ENCODE measurements at places on chromosomes 13 and 19.
A peak's percentile ranks its signal among the peaks of the same experiment; 100 is the strongest.

- no peak for DNase-seq
Measured at GRCh38 chr13:109400209-109400608, 386.2 kb downstream of the IRS2 start.

GRCh38 chr13:45921162-45921736, 69.7 kb upstream of the SIAH3 start:
- DNase-seq, result no peak

GRCh38 chr19:15337202-15337601, 4.9 kb upstream of the BRD4 start:
- no peak for DNase-seq

DNA sequence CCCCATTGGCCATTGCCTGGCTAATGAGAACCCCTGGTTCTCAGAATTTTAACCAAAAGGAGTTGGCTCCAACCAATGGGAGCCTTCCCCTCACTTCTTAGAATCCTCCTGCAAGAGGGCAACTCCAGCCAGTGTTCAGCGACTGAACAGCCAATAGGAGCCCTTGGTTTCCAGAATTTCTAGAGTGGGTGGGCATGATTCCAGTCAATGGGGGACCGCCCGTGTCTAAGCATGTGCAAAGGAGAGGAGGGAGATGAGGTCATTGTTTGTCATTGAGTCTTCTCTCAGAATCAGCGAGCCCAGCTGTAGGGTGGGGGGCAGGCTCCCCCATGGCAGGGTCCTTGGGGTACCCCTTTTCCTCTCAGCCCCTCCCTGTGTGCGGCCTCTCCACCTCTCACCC, 9.5 kb upstream of the SWSAP1 start:
- no peak for DNase-seq

- no peak for DNase-seq
Measured at GRCh38 chr13:99805361-99805760, 166.2 kb downstream of the ZIC5 start.

DNA sequence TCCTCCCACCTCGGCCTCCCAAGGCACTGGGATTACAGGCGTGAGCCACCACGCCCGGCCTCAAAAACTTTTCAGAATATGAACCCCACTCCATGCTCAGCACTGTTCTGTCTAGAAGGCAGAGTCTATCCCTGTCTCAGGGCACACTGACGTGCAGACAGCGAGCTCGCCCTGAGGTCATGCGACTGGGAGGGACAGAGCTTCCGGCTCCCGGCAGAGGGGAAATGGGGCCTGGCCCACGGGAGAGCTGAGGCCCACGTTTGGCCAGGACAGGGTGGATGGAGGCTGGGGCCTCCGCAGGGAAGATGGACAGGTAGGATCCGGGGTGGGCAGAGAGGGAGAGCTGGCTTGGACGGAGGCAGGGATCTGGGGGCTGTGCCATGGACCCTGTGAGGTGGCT, 2.8 kb upstream of the AZU1 start:
- no peak for DNase-seq

DNA sequence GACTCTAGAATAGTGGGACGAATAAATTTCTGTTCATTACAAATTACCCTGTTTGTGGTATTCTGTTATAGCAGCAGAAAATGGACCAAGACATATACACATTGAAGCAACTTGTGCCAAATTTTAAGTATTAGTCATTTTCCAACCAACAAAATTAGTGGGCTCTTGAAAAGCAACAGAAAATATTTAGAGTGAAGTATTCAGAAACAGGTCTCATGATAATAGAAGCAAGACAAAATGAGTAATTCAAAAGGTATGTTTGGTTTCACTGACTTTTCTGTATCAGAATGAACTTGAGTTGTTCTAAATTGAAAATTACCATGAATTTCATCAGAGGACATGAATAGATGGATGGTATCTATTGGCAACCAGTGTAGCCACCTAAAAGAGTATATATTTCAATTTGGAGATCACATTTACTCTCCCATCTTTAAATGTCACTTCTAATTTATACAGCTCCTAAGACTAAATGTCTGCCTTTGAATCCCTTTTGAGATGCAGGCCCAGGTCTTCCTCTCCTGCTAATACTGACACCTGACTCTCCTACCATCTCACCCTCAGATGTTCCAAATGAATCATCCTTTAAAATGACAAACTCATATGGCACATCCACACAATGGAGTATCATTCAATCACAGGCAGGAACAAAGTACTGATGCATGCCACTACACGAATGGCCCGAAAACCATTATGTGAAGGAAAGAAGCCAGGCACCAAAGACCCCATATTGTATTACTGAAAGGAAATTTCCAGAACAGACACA, 40.7 kb upstream of the DOCK9 start:
- DNase-seq, result no peak

- peak; percentile 14 for DNase-seq
Measured at GRCh38 chr19:49210108-49210900, 52.7 kb downstream of the TRPM4 start.

GRCh38 chr19:40314656-40315055, 29.5 kb upstream of the AKT2 start:
- no peak for DNase-seq

GRCh38 chr19:23943411-23943810, 28.7 kb downstream of the ZNF726 start:
- DNase-seq, result no peak

- DNase-seq, result no peak
Measured at GRCh38 chr13:91948736-91949135, 550.3 kb downstream of the GPC5 start.

GRCh38 chr13:75691183-75691582, 55.1 kb downstream of the LMO7 start:
- DNase-seq, result no peak

DNA sequence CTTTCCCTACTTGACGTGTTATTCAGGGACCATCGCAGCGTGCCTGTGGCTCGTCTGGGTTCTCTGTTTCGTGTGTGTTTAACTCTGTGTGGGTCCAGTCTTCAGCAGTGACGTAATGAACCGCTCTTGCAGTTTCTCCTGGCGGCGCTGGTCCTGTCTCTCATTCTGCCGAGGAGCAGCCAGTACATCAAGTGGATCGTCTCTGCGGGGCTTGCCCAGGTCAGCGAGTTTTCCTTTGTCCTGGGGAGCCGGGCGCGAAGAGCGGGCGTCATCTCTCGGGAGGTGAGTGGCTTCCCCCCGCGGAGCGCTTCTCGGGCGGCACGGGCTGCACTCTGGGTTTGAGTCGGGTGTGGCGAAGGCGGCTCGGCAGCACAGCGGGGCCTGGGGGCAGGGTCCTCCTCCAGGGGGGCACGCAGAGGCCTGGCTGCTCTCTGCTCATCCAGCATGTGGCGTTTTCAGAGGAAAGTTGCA, 36.3 kb upstream of the TFDP1 start:
- no peak for DNase-seq

DNA sequence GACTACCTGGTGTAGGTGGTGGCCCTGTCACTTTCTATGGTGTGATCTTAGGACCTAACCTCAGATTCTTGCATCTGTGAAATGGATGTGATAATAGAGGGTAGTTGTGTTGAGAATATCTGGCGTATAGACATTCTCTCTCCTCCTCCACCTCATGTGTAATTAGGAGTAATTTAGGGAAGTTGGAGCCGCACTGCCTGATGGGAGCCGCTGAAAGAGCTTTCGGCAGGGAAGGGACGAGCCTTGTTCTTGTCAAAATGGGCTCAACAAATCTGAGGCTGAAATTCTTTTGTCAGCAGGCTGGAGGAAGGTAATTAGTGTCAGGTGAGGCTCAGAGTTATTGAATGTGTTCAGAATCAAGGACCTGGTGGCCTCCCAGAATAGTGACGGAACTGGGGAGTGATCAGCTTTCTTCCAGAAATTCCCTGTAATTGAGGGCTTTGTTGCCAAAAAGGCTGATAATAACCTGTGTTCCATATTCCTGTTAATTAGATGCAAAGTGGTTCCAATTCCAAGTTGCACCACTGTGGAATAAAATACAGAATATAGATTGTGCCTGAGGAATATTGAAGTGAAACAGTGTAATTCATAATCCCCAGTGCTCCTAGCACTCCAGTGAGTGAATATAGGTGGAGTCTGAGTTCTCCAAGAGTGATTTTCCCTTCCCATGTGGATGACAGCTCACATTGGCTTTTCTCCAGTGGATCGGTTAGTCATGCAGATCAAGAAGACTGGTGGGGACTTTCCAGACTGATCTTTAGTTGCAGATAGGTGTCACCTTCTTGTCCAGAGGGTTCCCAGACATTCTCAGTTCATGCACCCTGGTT, 47.5 kb downstream of the SPATA13 start:
- no peak for DNase-seq

- DNase-seq, result no peak
Measured at GRCh38 chr19:30930941-30931706, 418.1 kb downstream of the TSHZ3 start.

DNA sequence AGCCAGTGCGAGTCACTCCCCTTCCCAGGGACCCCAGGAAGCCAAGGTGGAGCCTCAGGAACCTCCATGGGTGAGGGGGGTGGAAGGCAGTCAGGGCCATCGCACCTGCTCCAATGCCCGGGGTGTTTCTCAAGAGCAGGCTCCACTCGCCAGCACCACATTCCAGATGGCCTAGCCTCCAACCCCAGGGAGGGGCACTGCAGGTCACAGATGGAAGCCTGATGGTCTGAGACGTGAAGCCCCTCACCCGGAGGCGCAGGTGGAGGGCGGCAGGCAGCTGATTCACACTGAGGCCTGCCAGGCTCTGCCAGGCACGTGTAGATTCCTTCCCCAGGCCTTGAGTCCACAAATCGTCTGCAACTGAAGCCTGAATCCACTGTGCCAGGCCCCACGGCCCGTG, 23.0 kb upstream of the ISYNA1 start:
- no peak for DNase-seq

DNA sequence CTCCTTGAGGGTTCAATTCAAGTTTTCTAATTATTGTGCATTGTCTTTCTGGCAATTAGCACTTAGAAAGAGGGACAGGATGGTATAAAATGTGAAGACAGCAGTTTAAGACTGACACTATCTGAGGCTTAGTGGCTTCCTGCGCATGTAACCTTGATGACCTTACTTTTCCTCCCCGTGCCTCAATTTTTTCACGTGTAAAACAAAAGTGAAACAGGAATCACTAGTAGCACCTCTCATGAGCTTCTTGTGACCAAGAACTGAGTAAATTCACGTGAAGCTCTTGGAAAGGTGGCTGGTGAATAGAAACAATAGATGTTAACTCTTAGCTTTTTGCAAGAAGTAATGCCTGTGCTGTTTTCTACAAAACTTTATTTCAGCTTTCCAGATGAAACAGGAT, 233.9 kb downstream of the LMO7 start:
- no peak for DNase-seq

- DNase-seq, result no peak
Measured at GRCh38 chr13:104270731-104271130, 1204.5 kb upstream of the SLC10A2 start.

GRCh38 chr13:95403349-95404140, 102.3 kb upstream of the ABCC4 start:
- no peak for DNase-seq

DNA sequence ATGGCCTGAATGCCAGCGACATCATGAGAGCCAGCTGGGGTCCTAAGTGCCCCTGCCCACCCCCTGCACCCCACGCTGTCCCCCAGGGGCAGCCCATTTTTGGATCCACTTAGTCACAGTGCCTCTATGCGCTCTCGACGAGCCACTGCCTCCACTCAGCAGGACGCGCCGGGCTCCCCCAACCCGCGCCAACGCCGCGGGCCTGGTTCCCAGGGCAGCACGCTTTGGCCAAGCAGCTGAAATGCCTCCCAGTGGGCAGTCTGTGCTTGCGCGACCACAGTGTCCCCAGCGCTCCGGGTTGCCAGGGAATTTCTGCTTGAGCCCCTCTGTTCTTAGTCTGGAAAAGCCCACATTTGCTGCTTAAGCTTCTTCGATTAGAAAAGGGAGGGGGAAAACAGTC, 39.4 kb downstream of the TMED1 start:
- DNase-seq, result no peak

DNA sequence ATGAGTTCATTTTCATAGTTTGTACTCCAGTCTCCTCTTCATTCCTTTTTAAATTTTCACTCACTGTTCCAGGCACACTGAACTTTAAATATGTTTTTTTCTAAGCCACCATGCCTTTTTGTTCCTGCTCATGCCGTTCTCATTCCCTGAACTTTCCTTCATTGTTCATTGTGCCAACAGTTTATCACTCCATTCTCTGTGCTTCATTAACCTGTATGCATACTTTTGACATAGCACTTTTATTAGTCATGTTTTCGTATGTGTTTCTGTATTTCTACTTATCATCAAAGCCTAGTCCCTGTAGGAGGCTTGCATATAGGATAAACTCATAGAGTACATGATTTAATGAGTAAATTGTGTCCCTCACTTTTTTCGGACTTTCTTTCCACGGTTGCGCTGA, 65.3 kb downstream of the PCDH20 start:
- DNase-seq, result no peak

DNA sequence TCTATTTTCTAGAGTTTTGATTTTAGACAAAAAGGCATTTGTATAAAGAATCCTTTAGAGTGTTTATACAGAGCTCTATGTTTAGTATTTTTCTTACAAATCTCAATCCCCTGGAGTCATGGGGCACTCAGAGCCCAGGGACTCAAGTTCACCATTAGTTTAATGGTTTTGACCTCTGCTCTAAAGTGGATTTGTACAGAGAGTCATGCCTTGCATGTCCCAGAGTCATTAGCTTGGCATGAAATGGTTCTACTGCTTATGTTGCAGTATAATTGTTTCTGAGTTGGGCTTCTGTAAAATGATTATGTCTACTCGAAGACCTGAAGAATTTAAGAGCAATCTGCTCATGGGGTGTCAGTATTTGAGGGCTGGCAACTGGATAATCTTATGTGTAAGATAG, 406.2 kb downstream of the DLEU7 start:
- no peak for DNase-seq

- DNase-seq, result no peak
Measured at GRCh38 chr13:69487576-69487975, 620.0 kb upstream of the ATXN8OS start.

DNA sequence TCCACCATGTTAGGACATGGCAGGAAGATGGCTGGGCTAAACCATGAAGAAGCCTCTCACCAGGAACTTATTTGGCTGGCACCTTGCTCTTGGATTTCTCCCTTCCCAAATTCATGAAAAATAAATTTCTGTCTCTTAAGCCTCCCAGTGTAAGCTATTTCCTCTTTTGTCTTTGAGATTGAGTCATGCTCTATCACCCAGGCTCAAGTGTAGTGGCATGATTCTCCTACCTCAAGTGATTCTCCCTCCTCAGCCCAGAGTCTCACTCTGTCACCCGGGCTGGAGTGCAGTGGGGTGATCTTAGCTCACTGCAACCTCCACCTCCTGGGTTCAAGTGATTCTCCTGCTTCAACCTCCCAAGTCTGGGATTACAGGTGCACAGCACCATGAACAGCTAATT, 12.6 kb downstream of the ZNF888 start:
- DNase-seq, result no peak

GRCh38 chr13:48291730-48292129, 11.8 kb upstream of the RB1 start:
- DNase-seq, result no peak
